ENCODE measurements at places on chromosomes 12 and 14.

- DNase-seq = no peak
These were observed 2.5 kb downstream of the LACRT start for GRCh38 chr12:54631988-54632728.

DNA sequence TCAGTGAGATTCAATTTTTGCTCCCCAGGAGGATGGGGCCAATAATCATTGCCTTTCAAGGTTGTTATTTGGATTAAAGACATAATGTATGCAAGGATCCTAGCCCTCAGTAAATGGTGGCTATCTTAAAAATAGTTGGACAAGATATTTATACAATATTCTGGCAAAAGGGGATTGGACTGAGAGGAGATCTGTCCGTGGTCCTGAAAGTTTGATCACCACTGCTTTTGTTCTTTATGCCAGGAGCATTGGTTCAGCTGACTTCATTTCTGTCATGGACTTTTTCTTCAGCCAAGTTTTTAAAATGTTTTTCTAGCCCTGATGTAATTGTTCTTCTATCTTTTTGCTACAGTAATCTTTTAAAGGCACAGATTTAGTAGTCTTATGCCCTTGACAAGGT, 70.2 kb upstream of the TCL1A start:
- DNase-seq = peak; percentile 39

GRCh38 chr12:107992870-107993451, 136.1 kb upstream of the WSCD2 start:
- DNase-seq = peak; percentile 31

DNA sequence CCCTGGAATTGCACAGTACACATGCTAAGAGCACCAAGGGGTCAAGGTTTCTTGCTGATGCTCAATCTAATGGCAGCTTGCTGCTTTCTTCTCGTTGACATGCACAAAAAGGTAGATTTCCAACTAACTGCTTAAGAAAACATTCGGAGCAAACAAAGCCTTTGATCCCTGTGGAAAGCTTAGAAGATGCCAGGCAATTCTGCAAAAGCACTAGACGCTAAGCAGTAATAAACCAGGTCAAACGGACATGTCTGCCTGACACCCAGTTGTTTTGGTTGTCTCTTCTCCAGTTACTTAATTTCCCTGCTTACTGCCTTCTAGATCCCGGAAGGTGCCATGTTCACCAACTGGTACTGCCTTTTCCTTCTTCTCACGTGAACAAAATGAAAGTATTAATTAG, 100.5 kb upstream of the TMCC3 start:
- no peak for DNase-seq

DNA sequence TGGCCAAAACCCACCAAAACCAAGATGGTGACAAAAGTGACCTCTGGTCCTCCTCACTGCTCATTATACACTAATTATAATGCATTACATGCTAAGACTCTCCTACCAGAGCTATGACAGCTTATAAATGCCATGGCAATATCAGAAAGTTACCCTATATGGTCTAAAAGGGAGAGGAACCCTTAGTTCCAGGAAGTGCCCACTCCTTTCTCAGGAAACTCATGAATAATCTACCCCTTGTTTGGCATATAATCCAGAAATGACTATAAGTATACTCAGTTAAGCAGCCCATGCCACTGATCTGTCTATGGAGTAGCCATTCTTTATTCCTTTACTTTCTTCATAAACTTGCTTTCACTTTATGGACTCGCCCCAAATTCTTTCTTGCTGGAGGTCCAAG, 43.0 kb upstream of the FUT8 start:
- DNase-seq = no peak

- DNase-seq = no peak
These were observed 22.4 kb downstream of the VPS37B start for GRCh38 chr12:122873540-122873939.

DNA sequence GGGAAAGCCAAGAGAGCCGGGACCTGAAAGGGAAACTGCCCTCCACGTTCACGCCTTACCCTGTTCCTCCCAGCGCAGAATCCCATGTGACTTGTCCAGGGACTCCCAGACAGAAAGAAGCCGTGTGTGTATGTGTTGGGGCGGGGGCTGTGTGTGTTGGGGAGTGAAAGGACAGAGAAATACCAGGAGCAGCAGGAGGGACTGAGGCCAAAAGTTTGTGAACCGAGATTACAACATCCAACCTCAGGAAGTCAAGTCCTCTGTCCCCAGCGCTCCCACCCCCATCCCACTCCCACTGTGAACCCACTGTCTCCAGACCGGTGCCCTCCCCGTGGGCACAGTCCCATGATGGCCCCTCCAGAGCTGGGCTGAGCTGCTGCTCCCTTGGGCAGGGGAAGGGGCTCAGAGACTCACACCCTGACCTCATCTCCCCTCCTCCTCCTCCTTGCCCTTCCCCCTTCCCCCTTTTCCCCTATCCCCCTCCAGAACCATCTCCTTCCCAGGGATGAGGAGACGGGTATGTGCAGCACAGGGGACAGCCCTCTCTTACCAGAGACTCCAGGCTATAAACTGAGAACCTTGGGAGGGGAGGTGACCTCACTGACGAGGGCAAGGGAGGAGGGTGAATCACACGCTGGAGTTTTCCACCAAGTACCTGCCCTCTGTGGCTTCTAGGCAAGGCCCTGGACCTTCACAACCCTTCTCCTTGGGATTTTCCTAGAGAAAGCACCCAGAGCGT, at the start of gene SLC6A12:
Gene SLC6A12, minus strand, starts transcription at position 155 of the 739 bp plus-strand sequence. CDS start 4,171 bp downstream, outside the sequence.
- no peak for DNase-seq

- no peak for DNase-seq
These were observed 8.7 kb downstream of the MTERF2 start for GRCh38 chr12:106978035-106978800.

GRCh38 chr12:125871811-125872594, 806.8 kb downstream of the AACS start:
- DNase-seq = no peak

DNA sequence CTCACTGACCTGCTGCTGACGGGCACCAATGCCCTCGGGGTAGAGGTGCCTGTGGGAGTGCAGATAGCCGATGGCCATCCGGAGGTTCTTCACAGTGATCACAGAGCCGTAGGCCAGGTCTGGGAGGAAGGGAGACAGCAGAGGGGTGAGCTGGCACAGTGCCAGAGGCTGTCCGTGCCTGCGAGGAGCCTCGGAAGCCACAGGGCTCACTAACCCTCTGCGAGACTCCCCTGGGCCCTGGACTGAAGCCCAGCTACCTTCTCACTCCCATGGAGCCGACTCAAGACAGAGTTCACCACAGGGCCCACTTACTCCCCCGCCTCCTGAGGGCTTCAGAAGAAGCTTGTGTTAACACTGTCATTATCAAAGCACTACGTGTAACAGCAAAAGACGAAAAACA, 24.5 kb downstream of the POMT2 start:
- DNase-seq = no peak

DNA sequence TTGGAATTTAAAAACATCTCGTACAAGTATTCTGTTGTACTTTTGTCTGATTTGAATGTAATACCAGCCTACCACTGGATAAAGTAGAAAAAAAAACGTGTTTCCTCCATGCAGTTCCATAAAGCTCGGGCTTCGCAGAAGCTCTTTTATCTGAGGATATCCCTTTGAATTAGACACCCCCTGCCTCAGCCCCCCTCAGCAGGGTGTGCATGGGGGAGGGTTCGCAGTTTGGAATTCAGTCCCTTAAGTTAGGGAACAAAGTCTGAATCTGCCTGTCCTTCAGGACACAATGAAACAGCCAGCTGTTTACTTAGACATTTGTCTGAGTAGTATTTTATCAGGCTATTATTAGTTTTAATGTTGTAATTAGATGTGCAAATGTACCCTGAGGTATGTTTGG, 234.0 kb upstream of the CAND1 start:
- no peak for DNase-seq

DNA sequence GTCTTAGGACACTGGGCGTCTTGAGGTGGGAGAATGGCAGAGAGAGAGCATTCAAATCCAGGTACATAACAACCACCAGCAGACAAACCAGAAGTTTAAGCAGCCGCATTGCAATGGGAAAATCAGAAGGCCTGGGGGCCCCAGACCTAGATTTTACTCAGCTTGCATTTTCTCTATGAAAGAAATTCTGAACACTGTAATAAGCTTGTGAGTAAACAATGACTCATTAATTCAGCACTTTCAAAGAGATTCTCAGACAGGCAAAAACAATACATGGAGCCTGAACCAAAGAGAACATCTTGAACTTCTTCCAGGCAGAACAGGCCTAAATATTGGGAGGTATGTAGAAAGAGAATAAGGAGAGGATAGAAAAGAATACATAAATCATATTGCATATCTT, 69.8 kb upstream of the IFNG-AS1 start:
- no peak for DNase-seq

DNA sequence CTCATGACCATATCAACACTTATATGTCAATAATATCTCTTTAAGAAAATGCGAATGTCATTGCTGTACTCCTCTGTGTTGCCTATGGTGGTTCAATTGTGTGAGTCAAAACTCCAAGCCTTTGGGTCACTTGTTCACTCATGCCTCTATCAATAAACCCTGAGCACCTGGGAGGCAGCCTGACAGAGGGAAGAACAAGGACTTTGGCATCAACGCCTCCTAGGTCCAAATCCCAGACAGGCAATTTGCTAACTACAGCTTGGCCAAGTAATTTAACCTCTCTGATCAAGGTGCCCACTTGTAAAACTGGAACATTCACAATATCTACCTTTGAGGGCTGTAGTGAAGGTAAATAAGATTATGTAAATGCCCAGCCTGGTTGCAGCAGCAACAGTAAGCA, 137.8 kb downstream of the SAMD4A start:
- no peak for DNase-seq

DNA sequence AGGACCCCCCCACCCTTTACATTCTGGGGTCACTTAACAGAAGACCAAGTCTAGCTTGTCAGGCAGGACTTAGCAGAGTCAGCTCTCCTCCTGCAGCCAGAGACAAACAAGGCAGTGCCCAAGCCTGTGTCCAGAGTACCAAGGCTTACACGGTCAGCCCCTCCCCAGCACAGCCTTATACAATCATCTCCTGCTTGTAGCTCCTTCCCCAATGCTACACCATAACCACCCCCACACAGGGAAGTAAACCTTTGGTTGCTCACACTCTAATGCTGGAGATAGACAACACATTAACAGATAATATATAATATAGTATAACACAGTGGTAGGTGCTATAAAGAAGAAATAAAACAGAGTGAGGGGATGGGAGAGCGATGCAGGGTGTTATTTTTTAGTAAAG, 175.4 kb upstream of the PWP1 start:
- DNase-seq = no peak

- DNase-seq = no peak
These were observed 36.1 kb upstream of the ANKRD9 start for GRCh38 chr14:102545461-102546265.

- DNase-seq = no peak
These were observed 25.3 kb upstream of the SPTLC2 start for GRCh38 chr14:77641534-77642341.

DNA sequence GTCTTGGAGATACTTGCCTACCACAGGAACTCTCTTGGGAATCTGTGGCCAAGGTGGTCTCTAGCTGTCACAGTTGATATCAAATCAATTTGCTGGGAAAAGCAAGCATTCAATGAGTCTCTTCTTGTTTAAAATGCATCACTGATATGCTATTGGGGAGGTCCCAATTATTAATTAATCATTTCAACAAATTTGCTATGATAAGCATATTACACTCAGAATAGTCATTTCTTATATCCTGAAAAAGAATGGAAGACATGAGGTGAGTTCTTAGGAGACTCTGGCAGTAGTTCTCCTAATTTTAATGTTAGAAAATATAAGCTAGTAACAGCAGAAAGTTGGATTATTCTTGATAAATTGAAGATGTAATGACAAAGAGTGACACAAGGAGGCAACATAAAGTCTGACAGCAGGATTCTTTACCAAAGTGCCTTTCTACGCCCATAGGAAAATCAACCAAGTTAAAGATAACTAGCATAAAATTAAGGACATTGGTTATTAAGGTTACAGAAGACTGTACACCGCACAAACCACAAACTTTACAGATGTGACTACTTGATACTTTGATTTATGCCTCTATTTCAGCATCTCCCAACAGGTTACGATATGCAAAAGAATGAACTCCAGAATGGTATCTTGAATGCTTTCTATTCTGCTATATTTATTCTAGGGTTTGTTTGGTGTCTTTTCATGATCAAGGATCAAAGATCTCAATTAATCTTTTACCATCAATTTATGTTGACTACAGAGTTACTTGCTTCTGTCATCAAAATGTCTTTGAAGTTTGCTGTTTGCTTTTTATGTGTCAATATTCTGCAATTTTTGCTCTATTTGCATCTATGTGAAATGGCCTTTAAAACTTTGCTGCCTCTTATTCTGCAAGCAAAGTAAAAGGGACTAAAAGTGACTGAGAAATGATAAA, 349.6 kb upstream of the CLEC14A start:
- DNase-seq = no peak

GRCh38 chr14:68619790-68620574, 172.9 kb downstream of the ZFP36L1 start:
- DNase-seq = no peak
